Epithelial cell of esophagus (primary cell): ENCODE measurements at places on chromosomes 1 and 21.

DNA sequence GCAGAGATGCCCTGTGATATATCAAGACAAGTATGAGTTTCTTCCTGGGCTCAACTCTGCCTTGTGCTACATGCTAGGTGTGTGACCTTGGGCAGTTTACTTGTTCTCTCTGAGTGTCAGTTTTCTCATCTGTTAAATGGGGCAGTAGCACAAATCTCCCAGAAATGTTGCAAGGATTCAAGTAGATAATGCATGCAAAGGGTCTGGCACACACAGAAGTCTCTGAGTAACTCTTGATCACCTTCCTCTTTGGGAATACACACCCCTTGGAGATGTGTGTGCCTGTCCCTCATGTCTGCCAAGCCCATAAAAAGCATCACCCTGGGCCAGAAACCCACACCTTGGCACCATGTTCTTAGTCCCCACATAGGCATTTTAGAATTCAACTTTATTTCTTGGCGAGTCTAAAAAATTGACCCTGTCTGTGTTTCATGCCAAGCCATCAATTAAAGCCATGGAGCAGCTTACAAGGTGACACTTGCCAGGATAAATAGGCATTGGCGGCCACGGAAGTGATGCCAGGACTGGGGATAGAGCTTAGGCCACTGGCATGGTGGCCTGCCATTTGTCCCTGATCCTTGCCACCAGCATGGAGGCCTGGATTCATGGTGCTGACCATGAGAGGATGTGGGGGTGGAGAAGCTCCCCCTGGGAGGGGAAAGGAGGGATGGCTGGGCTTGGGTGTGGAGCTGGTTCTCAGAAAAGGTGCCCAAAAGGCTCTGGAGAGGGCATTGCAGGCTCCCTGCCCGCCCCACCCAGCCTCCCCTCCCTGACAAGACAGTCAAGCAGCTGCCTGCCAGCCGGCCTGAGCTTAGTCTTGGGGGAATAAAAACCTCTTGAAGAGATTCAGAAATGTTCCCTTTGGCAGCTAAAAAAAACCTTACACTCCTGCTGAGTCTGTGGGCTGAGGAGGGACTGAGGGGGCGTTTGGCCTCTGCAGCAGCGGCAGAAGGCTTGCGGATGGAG, 118.0 kb upstream of the IPO9 start:
- DNase-seq, result peak; percentile 36

DNA sequence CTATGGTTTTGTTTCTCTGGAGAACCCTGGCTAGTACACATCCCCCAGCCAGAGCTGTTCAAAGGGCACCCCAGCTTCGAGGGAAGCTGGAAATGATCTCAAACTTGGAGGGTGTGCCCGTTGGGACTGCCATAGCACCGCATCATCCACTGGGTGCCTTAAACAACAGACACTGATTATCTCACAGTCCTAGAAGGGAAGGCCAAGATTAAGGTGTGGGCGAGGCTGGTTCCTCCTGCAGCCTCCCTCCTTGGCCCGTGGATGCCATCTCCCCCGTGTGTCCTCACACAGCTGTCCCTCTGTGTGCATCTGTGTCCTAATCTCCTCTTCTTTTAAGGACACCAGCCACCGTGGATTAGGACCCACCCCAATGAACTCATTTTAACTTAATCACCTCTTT, 4.2 kb upstream of the IBA57 start:
- peak; percentile 69 for DNase-seq

DNA sequence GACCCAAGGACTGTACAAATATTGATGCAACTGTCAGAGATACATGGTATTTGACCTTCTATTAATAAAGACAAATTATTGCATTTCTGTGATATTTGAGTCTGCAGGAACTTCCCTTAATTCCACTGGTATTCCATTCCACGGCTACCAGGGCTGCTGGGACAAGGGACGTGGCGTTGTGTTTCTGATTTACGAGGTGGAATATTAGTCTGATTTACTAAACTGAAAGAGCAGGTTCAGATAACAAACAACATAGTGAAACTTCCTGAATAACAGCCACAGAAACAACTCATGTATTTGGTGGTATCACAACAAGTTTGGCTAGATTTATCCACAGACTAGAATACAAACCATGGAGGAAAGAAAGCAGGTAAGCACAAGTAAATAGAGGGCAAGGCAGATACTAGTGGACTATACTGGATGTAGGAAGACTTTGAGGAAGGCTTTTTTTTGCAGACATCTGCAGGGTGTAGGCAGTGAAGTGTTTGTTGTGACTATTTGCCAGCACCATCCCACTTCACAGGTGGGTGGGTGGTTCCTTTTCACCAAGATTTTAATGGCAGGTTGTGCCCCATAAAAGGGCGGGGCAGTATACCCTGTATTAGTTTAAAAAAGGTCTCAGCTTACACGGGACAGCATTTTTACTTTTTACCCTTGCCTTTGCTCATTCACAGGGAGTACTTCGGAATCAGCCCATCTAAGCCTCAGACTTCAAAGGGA, 100.4 kb downstream of the FGGY start:
- no peak for DNase-seq

GRCh38 chr1:221601166-221601565, 140.7 kb downstream of the DUSP10 start:
- DNase-seq, result no peak

GRCh38 chr1:226325178-226325577, 16.2 kb upstream of the LIN9 start:
- DNase-seq, result peak; percentile 81

- peak; percentile 37 for DNase-seq
These were observed 31.9 kb upstream of the FCGR2A start for GRCh38 chr1:161473348-161473747.

DNA sequence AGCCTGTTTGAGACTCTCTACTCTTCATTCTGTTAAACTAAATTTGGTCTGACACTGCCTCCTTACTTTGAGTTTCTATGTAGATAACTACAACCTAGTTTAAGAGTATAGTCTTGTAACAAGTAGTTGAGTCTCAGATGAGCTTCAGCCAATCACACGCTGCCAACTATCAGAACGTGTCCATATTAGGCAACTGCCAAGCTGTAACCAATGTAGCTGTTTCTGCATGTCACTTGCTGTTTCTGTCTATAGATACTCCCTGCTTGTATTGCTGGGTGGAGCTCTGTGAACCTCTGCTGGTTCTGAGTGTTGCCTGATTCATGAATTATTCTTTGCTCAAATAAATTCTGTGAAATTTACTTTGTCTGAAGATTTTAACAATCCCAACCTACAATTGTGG, 452.6 kb upstream of the NR5A2 start:
- peak; percentile 18 for DNase-seq

GRCh38 chr1:214107322-214108096, 119.7 kb downstream of the PROX1 start:
- DNase-seq, result no peak

GRCh38 chr1:117660271-117660965, 54.6 kb downstream of the TENT5C start:
- no peak for DNase-seq
